T-helper 2 cell treated with Interferon-gamma antibody and Interleukin-4, amounts not matched to agents 100 ng/mL and 5 ng/mL, for 36 hours (primary cell): ENCODE measurements at places on chromosomes 16 and 17. TPM values are rescaled to one million over a fixed set of nuclear protein-coding genes. Genes with fewer than 3 reads are reported as not detected.

The ZG16 gene
- not detected in 2 replicates for total RNA-seq

The ASGR2 gene
- not detected in 2 replicates for total RNA-seq

The KCNJ18 gene
- not detected in 2 replicates for total RNA-seq

The QPRT gene
- 11.9 and 12.5 TPM in 2 replicates for total RNA-seq

The POLG2 gene
- total RNA-seq, result 32.3 and 34.3 TPM in 2 replicates

The MC1R gene
- 9.1 and 11.2 TPM in 2 replicates for total RNA-seq

The TANC2 gene
- 4.5 and 5.7 TPM in 2 replicates for total RNA-seq

The KCNJ12 gene
- not detected in 2 replicates for total RNA-seq

The NPIPB2 gene
- 13.4 and 17.1 TPM in 2 replicates for total RNA-seq

The KCNJ2 gene
- total RNA-seq, result 0.32 and 0.41 TPM in 2 replicates

The EFCAB13 gene
- 3.8 and 4.9 TPM in 2 replicates for total RNA-seq
